ENCODE measurements at places on chromosomes 5 and 9.

DNA sequence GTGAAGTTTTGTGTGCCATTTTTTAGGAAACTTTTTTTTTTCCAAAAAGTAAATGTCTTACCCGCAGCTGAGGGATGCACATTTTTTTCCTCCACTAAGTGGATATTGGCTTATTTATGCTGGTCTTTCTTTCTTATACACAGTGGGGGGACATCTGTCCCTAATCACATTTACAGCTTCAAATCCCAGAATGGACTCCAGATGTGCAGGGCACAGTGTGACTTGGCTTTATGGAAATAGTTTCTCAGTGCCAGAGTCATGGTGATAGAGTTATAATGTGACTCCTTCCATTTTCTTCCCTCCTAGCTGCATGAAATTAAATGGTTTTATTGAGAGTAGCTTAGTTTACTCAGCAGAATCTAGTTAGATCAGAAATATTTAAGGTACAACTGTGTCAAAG lies 66.5 kb downstream of the SV2C start:
- DNase-seq: no peak

- DNase-seq: no peak
Measured at GRCh38 chr5:168047043-168047668, 244.3 kb upstream of the WWC1 start.

- DNase-seq: no peak
Measured at GRCh38 chr5:154967421-154968024, 26.6 kb downstream of the MRPL22 start.

DNA sequence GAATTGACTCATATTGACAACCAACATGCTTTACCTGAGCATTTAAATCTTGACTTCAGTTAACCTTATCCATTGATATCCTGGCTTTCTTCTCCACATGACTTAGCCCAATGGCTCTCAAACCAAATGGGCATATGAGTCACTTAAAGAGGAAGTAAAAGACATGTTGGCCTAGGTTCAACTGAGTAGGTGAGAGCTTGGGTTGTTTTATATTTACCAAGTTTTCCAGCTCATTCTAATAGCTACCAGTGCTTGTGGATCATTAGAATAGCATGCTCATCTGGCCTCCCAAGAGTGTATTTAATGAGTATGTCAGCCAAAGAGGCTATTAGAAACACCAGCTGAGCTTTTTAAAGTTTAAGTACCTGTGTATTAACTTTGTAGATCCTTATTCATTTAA lies 1049.0 kb downstream of the PTPRD start:
- no peak for DNase-seq

GRCh38 chr5:36045895-36046294 lies 20.8 kb downstream of the UGT3A2 start:
- DNase-seq: no peak

GRCh38 chr9:87513161-87513560 lies 15.5 kb downstream of the DAPK1 start:
- no peak for DNase-seq

DNA sequence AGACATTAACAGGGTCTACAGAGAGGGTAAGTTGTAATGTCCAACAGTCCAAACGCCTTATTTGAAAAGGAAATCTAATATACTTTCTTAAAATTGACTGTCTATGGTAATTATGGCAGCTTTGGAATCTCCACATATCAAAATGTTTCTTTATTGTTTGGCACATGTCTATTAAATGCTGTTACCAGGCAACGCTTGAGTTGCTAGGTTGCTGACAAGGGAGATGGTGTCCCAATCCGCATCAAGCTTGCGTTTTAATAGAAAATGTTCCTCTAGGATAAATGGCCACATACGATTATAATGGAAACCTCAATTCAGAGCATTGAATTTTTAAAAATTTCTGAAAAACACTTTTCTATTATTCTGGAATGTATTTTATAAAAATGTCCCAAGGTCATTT lies 9.2 kb downstream of the ANXA1 start:
- no peak for DNase-seq

- peak; percentile 87 for DNase-seq
Measured at GRCh38 chr5:137754188-137754960, at the start of gene HNRNPA0. HNRNPA0 (minus strand) TSS chr5:137754363; CDS start chr5:137754066, 297 bp downstream.

DNA sequence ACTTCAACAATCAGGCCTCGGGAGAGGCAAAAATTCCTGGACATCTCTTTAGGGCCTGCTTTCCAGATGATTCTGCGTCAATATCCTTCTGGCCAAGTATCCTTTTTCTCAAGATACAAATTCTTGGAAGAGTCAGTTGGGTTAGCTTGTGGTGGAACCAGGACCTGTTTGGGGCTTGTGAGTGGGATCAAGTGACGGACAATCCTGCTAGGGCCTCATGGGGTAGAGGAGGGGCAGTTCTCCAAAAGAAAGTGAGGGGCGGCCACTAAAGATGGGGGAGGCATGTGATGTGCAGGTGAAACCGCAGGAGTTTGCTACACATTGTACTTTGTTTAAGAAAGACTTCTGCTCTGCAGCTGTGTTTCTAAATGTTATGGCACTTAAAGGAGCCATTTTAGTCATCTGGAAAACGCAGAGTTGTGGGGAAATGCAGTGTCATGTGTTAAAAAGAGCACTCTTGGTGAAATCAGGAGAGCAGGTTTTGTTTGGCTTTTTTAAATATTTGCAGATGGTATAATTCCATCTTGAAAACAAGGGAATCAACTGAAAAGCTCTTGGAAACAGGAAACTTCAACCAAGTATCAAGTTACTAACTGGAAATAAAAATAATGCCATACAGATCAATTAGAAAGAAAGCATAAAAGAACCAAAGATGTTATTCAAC lies 27.4 kb upstream of the GSN start:
- DNase-seq: no peak

DNA sequence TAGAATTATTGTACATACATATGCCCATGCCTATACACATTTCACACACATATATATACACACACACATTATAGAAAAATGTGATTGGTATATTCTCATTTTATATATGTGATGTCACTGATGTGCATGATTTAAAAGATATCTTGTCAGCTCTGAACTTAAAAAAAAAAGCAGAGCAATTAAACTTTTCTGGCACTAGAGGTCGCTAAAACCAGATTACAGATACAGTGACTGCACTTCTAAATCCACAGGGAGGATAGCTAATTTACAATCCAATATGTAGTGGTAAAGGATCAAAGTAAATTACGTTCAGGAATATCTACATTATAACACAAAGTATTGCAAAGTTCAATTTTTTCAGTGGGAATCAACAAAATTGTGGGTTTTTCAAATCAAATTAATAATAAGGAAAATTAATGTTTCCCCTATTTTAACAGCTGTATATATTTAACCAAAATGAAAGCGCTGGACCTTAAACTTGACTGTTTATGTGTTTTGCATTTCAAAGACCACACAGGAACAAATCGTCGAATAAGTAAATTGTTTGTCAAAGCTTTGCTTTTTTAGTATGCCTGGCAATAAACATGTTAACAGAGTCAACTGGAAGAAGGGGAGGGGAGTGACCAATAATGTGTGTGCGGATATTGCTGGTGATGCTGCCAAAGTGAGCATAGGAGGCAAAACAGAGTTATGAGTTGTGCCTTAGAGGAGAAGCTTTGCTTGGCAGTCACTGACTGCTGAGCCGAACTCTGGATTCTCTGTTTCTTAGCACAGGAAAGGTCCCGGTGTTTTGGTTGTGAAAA lies 1201.4 kb upstream of the C9orf72 start:
- DNase-seq: no peak
